ENCODE measurements at places on chromosomes 16 and 17.

DNA sequence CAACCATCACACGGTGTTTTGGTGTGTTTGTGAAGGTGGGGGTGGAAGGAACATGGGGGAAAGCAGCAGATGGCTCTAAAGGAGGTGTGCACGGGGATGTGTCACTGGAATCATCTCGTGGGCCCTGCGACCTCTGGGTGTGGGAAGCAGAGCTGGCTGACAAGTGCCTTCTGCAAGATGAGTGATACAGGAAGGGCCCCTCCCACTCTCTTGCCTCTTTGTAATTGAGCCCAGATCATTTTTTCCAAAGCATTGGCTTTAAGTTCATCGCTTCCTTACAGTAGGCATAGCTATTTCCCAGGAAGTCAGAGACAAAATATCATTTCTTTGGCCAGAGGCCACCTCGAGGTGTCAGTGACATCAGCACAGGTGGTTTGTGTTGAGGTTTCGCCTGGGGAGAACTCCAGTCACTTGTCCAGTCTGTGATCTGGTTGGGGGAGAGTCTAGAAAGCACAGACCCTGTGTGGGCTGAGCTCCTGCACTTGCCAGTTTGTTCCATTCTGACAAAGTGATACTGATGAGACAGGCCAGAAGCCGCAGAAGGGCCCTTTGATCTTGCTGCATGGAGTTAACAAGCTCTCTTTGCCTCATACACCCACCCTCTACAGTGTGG, 20.6 kb upstream of the SNTB2 start:
- DNase-seq: no peak

- DNase-seq: no peak
Measured at GRCh38 chr17:17119533-17119932, 77.3 kb downstream of the MPRIP start.

DNA sequence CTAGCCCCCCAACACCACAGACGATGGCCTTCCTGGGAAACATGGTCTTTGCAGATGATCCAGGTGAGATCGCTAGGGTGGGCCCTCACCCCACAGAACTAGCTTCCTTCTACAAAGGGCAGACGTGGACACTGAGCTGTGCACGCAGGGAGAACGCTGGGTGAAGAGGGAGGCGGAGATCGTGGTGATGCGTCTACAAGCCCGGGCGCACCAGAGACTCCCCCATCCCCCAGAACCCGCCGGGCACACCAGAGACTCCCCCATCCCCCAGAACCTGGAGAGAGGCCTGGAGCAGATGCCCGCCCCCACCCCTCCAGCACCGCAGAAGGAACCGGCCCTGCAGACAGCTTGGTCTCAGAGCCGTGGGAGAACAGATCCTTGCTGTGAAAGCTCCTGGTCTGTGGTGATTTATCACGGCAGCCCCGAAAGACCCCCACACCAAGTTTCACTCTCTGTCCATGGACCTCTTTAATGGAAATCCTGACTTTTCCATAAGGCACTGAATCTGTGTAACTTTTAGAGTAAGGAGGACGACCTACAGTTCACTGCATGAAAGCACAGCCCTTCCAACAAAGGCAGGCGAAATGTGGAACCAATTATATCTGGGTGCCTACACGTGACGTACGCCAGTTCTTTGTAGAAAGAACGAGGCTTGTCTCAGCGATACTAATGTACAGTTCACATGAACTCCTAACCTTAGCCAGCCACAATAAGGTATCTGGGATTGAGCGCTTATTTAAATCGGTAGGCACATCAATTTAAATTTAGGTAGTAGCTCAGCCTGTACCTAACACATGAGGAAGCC, 88.5 kb downstream of the ANKRD11 start:
- no peak for DNase-seq

DNA sequence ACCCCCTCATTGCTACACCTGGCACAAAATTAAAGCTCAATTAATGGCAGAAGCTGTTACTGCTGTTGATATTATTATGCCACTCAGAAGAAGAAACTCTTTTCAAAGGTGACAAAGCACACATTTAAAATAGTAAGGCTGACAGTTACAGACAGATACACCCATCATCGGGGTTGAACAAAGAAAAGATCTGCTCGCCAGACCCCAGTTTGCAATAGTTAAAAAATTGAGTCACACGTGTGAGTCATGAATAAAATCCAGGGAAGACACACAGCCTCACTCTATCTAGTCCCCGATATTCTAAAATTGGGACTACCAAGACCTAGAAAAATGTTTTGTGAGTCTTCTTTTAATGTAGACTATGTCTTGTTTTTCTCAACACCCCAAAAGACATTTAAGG, 330.0 kb upstream of the SOX9 start:
- no peak for DNase-seq

DNA sequence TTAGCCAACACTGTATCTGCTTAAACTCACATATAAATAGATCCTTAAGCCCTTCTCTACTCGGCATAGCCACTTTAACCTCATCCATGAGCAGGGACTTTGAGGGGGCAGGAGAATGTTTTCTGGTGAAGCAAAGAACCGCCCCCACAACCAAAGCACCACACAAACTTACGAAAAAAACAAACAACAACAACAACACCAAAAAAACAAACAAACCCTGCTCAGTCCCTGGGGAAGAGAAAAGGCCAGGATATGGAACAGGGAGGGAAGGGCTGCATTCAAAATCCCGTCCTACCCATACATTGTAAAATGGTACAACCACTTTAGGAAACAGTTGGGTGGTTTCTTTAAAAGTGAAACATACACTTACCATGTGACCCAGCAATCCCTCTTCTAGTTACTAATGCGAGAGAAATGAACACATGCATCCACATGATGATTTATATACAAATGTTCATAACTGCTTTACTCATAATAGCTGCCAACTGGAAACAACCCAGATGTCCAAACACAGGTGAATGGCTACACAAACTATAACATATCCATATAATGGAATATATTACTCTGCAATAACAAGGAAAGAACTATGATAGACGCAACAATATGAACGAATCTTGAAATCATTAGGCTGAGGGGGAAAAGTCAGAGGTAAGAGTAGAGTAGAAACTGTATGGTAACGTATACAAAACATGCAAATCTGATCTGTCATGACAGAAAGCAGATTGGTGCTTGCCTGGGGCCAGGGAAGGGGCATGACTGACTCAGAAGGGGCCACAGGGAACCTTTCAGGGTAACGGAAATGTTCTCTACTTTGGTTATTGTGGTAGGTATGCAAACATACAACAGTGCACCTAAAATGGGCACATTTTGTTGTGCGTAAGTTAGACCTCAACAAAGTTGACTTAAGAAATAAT, 37.7 kb upstream of the TOB1 start:
- DNase-seq: no peak

DNA sequence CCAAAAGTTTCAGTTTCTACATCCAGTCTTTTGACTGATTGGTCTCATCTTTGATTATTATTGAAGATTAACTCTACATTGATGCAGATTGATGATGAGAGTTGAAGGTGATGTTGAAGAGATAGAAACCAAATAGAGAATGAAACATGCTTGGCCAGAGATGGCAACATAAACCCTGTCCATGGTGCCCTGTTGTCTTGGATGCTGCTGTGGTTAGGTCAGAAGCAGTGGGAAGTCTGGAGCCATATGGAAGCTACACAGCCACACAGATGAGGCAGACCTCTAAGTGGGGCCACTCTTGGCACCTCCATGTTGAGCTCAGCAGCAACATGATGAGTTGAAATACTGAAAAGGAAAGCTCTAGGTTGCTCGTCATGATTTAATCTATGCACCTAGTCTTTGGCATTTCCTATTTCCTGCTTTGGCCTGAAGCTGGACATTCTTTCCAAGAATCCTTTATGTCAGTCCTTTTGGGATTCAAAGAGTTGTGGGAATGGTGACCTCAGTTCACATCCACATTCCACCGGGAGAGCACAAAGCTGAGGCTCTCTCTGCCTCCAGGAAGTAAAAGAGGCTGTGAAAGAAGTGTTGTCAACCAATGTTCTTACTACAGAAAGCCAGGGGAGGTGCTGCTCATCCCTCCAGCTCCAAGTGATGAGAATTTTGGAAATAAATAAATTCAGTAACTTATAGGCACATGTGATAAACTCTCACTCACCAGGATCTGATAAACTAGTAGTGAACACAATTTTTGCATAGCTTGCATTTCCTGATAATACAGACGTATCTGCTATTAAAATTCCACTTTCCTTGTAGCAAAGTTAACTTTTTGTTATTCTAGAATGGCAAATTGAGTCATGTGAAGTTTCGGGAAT, 127.7 kb upstream of the MAF start:
- no peak for DNase-seq

DNA sequence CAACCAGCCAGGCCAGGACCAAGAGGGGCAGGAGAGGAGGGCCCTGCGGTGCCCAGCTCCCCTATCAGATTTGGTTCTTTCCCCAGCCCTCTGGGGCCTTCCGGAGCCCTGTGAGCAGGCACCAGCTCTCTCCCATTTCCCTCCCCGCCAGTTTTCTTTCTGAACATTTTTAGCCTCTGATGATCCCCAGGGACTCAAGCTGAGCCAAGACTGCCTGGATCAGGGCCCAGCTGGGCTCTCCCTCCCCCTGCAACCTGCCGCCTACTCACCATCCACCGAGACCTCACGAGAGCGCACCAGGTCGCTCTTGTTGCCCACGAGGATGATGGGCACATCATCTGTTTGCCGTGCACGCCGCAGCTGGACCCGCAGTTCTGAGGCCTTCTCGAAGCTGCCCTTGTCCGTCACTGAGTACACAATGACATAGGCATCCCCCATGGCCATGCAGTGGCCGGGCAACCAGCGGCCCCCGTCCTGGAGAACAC, 2.0 kb downstream of the RRAD start:
- DNase-seq: no peak

- DNase-seq: no peak
Measured at GRCh38 chr17:62824290-62825131, 16.4 kb upstream of the MARCHF10 start.

DNA sequence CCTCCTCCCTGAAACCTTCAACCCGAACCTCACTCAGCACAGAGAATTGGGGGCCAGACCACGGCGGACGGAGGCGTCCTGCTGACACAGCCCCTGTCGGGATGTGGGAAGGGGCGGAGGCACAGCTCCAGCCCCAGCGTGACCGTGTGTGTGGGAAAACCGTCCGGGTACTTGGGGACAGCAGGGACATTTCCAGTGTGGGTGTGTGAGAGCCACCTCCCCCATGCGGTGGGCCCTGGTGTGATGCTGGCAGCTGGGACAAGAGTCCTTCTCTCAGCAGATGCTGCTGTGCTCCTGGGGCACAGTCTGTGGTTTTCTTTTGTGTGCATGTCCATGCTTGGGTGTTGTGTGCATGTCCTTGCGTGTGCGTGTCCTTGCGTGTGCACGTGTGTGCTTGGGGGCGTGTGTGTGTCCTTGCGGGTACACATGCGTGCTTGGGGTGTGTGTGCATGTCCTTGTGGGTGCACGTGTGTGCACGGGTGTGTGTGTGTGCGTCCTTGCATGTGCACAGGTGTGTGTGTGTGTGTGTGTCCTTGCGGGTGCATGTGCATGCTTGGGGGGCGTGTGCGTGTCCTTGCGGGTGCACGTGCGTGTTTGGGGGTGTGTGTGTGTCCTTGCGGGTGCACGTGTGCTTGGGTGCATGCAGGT, 16.9 kb downstream of the CENPX start:
- DNase-seq: no peak

- no peak for DNase-seq
Measured at GRCh38 chr16:49734331-49734730, 121.6 kb downstream of the ZNF423 start.

GRCh38 chr16:80253741-80254140, 287.1 kb upstream of the DYNLRB2 start:
- no peak for DNase-seq

DNA sequence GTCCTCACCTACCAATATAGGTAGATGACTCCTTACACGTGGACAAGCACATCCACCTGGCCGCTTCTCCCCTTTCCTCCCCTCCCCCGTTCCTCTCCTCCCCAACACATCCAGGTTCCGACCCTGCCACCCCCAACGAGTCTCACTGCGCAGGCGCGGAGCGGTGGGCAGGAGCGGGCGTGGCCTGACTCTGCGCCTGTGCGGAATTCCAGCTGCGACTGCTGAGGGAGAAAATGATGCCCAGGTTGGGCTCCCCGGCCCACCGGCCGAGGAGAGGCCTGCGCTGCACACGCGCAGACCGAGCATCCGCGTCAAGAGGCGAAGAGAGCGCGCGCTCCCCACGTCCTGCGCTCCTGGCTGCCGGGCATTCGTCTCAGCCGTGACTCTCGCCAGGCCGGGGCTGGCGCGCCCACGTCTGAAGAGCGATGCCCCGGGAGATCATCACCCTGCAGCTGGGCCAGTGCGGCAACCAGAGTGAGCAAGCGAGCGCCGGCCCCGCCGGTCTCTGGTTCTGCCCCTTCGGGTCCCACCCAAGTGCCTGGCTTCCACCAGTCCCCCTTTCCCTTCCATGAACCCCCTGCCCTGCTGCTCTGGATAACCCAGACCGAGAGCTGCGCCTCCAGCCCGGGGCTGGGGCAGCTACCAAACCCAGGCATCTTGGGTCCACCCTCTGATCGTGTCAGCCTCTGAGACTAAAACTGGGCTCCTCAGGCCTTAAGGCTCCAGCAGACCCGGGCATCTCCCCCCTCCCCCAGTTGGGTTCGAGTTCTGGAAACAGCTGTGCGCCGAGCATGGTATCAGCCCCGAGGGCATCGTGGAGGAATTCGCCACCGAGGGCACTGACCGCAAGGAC, at the start of gene TUBG2:
Gene TUBG2 (plus strand): TSS at position 206 of the 853 bp plus-strand sequence. CDS start 220 bp downstream, at position 426.
- DNase-seq: peak; percentile 45

GRCh38 chr17:8484465-8484864, 48.8 kb downstream of the NDEL1 start:
- DNase-seq: no peak

- DNase-seq: no peak
Measured at GRCh38 chr17:82846061-82846691, 6.4 kb upstream of the ZNF750 start.

DNA sequence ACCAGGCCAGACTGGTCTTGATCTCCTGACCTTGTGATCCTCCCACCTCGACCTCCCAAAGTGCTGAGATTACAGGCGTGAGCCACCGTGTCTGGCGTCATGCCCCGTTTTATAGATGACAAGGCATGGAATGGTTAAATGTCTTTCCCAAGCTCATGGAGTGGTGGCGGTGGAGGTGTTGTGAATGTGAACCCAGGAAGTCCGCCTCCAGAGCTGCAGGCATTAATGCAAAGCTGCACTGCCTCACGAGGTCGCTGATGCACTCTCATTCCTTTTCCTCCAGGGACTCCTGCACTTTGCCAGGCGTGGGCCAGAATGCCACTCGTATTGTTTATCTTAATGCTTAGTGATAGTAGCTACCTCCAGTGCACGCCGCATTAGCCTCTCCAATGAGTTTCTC, 149.6 kb downstream of the WWOX start:
- DNase-seq: no peak
